A673 (cell line): ENCODE measurements at places on chromosomes 4 and X.

DNA sequence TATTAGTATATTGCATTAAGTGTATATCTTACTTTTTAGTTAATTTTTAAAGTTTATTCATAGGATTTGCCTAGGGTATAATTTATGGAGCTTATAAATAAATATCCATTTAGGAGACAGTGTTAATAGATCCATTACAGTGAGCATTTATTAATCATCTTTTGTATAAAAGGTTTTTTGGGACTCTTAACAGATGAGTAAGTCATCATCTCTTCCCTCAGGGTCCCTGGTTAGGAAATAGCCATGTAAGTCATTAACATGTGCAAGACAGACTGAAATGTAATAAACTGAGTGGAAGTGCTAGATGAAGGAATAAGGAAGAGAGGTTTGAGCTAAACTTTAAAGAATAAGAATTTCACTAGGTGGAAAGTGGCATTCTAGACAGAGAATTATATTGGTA is 69.2 kb downstream of the PAQR3 start:
- DNase-seq: no peak

DNA sequence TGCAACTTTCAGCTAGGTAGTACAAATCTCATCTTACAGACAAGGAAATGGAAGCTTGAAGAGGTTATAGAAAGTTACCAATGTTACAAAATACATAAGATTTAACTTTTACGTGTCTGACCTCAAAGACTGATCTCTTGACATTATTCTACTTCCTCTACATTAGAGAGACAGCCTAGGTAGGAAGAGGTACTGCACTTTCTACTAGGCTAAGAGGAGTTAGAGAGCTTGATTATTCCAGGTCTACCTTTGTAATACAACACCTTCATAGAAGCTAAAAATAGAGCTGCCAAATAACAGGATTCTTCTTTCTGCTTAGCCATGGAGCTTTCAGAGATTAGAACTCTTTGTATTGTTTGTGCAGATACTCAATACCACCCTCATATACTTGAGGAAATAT is 147.6 kb upstream of the NPY2R start:
- no peak for DNase-seq

- no peak for DNase-seq
Measured at GRCh38 chr4:7769396-7770223, 170.1 kb downstream of the AFAP1 start.

DNA sequence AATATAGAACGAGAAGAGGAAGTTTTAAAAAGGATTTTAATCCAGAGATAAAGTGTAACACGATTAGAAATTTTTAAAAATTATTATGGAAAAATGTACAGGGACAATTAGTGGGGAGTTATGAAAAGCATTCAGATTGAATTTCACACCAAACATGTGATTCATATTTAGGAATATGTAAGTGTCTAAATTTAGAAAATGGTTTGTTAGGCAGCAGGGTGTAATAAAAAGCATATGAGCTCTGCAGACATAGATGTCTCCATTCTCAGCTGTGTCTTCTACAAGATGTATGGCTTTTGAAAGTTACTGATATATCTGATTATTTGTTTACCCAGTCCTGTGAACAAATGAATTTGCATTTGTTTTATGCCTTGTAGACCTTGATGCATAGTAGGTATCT is 638.9 kb upstream of the AGA start:
- DNase-seq: no peak

GRCh38 chr4:136505020-136505419 is 1027.3 kb downstream of the PCDH18 start:
- DNase-seq: peak; percentile 77

GRCh38 chrX:37677765-37678164 is 7.8 kb upstream of the XK start:
- DNase-seq: no peak

- no peak for DNase-seq
Measured at GRCh38 chrX:129478516-129478915, 44.8 kb downstream of the SMARCA1 start.

- no peak for DNase-seq
Measured at GRCh38 chr4:55218041-55218440, 92.6 kb upstream of the KDR start.

GRCh38 chrX:13652850-13653693 is at the start of gene TCEANC:
Gene TCEANC (plus strand): TSS chrX:13653141. CDS start chrX:13662509, 9,368 bp downstream.
- DNase-seq: peak; percentile 98

DNA sequence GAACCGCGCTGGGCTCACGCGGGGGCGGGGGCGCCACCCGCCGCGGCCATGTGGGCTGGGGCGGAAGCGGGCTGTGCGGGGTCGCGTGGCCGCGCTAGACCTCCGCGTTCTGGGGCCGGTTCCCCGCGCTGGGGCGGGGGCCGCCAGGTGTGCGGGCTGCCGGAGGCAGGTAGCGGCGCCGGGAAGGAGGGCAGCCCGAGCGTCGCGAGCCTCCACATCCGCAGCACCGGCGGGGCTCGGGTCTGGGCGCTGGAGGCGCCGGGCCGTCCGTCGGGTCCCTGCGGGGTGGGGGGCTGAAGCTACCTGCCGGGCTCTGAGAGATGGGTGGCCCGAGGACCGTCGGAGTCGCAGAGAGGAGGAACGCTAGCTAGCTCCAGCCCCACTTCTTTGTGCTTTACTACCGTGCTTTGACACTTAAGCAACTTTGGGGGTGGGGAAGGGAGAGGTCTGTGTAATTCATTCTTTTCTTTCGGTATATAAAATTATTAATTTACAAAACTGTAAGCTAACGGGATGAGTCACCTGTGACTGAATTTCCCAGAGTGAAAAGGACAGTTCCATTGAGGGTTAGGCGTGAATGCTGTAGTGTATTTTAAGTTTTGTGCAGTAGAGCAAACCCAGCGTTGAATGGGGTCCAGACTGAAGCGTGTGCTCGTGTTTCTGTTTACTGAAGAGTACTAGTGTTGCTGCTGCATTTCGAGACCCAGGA is 689 bp downstream of the METAP1 start:
- DNase-seq: no peak

GRCh38 chrX:53211391-53211978 is 13.5 kb downstream of the KDM5C start:
- no peak for DNase-seq

GRCh38 chr4:20075248-20075871 is 176.3 kb upstream of the SLIT2 start:
- DNase-seq: peak; percentile 5

DNA sequence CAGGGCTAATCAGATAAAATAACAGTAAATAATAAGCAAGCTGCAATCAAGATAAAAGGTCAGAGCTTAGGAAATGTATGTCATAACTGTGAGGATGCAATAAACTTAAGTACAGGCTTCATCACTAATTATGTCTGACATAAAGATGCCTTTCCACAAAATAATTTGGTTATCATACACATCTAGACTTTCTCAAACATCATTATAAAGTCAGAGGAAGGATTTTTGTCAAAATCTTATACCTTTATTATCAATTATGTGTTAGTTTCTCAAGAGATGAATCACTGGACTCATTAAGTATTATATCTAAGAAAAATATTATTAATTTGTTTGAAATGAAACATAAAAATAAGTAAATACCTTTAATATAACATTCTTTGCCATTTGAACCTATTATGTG is 695.4 kb upstream of the INTU start:
- no peak for DNase-seq

DNA sequence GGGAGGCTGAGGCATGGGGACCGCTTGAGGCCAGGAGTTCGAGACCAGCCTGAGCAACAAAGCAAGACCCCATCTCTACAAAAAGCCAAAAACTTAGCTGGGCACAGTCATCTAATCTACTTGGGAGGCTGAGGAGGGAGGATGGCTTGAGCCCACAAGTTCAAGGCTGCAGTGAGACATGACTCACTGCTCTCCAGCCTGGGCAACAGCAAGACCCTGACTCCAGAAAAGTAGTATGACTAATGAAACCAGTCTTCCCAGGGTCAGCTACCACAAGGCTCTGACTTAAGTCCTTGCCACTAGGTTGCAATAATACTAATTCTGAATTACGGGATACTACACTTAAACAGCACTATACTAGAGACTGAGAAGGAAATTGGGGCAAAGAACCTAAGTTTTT is 33.1 kb downstream of the ERVMER34-1 start:
- DNase-seq: no peak

GRCh38 chrX:45614853-45615252 is 414.2 kb upstream of the DIPK2B start:
- DNase-seq: no peak

GRCh38 chrX:21383546-21383945 is 9.3 kb downstream of the CNKSR2 start:
- no peak for DNase-seq

- peak; percentile 87 for DNase-seq
Measured at GRCh38 chr4:138919094-138919936, 96.3 kb upstream of the NOCT start.

DNA sequence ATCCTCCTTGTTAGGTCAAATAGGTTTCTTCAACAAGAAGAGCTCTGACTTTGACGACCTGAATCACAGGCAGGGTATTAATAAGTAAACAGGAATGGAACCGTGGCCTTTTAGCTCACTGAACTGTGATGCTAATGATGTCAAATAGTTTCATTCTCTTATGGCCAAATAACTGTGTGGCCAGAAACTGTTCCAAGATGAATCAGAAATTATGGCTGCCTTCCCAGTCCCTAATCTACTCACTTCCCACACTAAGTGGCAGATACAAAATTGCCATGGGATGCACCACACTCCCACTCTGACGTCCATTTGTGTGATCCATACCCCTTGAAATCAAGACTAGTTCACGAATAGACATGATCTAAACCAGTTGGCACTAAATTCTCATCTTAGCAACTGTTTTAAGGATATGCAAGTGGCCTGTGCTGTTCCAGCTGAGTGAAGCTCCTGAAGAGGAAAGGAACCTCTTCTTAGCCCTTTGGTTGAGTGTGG is 455.4 kb downstream of the IL15 start:
- DNase-seq: no peak
